ENCODE measurements at places on chromosomes 7 and 10.

GRCh38 chr7:91565499-91566401, 301.5 kb downstream of the FZD1 start:
- DNase-seq, result no peak

GRCh38 chr7:3143869-3144775, 100.5 kb upstream of the CARD11 start:
- no peak for DNase-seq

- no peak for DNase-seq
These were observed 134.9 kb downstream of the ARID5B start for GRCh38 chr10:62036186-62037081.

DNA sequence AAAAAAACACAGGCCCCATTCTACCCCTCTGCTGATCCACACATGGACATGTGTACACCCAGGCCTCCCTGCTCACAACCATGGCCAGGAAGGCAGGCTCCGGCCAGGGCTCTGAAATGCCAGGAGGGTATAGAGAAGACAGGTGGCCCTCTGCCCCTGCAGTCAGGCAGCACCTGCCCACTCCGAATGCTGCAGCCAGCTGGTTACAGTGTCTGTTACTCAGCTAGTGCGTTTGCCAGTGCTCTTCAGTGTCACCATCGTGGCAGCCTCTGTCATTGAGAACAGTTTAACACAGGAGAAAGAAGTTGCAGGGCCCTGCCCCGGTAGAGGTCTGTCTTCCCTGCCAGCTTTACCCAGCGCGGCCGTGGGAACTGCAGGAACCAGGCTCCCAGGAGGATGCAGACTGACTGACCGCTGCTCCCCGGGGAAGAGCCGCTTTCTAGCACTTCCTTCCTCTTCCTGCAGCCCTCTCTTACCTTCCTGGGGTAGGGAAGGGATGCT, 128.8 kb upstream of the FAM20C start:
- DNase-seq, result no peak

Measured in HCT116 (cell line).